ENCODE measurements at places on chromosomes 13 and 19.

GRCh38 chr13:24153347-24153746 is 7.2 kb upstream of the SPATA13 start:
- DNase-seq = no peak

GRCh38 chr13:44396701-44397580 is 23.3 kb downstream of the SERP2 start:
- no peak for DNase-seq

- no peak for DNase-seq
Measured at GRCh38 chr13:98892077-98892476, 85.8 kb downstream of the DOCK9 start.

DNA sequence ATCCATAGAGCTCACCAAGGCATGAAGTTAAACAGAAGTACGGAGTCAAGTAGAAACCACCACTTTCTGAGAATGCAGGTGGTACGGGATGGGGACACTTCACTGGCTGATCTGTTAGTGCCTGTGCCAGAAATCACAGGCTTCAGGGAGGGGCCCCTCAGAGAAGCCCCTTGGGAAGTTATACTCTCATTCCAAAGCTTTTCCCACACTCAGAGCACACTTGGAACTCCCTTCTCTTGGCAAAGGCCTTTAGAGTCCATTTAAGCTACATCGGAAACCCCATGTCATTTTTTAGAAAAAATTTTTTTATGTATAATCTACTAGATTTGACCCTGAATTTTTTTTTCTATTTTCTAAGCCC is 80.7 kb upstream of the WASF3 start:
- DNase-seq = no peak

GRCh38 chr13:93589788-93590187 is 363.2 kb downstream of the GPC6 start:
- no peak for DNase-seq

- no peak for DNase-seq
Measured at GRCh38 chr19:16527971-16528521, 14.2 kb downstream of the CHERP start.

DNA sequence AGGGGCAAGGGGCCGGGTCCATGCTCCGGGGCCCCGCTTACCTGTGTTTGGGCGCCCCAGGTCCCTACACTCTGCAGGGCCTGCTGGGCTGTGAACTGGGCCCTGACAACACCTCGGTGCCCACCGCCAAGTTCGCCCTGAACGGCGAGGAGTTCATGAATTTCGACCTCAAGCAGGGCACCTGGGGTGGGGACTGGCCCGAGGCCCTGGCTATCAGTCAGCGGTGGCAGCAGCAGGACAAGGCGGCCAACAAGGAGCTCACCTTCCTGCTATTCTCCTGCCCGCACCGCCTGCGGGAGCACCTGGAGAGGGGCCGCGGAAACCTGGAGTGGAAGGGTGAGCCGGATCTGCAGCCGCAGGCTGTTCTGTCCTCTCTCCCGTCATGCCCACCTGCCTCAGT is 1.7 kb downstream of the FCGRT start:
- DNase-seq = no peak

DNA sequence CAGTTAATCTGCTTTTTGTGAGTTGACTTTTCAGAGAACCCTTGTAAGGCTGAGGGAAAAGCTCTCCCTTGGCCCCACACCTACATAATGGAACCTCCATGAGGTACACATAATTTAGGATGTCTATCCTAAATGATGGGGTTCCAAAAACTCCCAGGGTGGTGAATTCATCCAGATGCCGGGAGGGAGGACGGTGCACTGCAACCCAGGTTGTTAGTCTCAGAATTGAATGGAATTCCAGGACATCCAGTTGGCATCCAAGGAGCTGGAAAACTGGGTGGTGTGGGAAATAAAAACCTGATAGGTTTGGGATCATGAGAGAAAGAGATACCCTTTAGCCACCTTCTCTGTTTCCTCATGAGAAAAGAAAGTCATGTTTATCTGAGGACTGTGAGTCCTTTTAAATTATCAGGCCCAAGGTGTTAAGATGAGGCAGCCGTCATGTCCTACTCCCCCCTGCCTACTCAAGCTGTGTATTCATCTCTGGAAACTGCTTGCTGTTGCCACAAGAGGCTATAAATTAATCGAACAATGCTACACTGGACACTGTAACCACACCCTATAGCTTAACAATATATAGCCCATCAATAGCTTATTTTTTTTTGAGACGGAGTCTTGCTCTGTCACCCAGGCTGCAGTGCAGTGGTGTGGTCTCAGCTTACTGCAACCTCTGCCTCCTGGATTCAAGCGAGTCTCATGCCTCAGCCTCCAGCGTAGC is 49.5 kb downstream of the C13orf46 start:
- DNase-seq = no peak

DNA sequence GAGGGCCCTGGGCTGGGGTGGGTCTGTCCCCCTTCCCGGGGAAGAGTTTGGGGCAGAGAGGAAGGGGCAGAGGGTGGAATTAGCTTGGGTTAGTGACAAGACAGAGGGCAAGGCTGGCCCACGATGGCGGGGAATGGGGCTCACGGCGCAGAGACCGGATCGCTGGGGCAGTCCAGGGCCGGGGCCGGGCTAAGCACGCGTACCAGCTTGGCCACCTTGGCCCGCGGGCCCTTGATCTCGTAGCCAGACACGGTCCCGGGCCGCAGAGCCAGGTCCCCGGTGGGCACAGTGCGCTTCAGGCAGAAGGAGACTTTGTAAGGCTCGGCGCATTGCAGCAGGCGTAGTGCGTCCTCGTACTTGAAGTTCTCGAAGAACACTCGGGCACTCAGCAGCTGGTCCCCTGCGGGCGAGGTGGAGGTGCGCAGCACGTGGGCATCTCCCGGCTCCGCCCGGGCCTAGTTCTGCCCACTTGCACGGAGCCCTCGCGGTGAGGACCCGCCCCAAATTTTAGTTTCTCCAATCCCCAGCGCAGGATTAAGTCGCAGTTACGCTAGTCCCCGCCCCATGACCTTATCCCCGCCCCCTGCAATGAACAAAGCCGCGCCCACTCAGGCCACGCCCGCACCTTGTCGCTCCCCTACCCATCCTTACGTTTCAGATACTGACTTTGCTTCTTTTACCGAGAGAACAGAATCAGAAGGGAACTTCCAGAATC is 8.6 kb upstream of the HIPK4 start:
- DNase-seq = peak; percentile 71

DNA sequence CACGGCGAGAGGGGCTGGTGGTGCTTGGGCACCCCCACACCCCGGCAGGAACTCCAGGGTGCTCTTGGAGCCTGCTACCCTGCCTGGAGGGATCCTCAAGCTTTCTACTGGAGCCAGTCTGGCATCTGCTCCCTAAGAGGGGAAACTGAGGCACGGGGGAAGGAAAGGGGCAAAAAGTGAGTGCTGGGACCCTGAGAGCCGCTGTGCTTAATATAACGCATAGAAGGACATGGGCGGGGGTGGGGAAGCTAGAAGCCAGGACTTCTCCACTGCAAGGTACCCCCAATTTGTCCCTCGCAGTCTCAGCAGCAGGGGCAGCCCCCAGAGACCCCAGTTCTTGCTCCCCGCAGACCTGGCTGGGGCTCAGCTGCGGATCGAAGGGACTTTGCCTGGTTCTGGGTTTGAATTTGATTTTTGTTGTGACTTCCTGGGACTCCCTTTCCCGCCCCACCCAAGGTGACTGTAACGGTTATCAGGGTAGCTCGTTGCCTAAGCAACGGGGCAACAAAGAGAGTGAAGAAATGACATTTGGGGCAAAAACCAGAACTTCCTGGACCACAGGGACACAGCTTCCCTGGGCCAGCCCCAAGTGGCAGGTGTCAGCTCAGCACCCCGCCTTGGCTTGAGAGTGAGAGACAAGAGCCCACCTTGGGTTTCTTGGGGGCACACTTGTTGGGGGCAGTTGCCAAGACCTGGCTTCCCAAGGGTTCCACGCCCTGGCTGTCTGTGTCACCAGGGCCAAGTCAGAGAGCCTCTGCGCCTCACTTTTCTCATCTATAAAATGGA is 638 bp downstream of the ADGRE5 start:
- no peak for DNase-seq

DNA sequence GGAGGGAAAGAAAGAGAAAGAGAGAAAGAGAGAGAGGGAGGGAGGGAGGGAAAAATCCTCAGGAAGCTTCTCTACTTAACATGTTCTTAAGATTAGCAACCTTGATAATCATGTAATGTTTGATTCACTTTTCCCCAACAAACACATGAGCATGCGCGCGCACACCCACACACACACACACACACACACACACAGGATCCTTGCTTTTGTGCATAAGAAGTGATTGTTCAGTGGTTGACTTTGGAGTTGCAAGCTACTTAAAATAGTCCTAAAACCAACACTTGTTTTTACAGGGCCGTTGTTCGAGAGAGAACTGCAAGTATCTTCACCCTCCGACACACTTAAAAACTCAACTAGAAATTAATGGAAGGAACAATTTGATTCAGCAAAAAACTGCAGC is 100.0 kb upstream of the RAP2A start:
- DNase-seq = no peak

DNA sequence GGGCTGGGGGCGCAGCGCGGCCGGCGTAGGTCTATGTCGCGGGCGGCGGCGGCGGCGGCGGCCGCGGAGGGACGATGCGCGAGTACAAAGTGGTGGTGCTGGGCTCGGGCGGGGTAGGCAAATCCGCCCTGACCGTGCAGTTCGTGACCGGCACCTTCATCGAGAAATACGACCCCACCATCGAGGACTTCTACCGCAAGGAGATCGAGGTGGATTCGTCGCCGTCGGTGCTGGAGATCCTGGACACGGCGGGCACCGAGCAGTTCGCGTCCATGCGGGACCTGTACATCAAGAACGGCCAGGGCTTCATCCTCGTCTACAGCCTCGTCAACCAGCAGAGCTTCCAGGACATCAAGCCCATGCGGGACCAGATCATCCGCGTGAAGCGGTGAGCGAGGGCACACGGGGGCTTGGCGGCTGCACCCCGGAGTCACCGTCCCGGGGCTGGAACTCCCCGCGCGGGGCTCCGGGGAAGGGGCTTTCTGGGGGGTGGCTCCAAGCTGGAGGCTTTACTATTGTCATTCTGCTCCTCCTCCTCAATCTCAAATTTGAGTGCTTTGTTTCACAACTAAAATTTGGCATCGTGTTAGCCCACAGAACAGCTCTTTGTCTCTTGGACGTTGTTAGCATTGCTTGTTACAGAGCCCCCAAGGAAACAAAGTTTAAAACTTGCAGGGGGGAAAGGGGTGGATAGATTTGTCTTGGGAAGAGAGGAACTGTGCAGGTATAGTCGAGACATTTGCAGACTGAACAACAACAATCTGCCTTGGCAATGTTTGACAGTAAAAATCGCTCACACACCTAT is 630 bp downstream of the RAP2A start:
- DNase-seq = no peak

DNA sequence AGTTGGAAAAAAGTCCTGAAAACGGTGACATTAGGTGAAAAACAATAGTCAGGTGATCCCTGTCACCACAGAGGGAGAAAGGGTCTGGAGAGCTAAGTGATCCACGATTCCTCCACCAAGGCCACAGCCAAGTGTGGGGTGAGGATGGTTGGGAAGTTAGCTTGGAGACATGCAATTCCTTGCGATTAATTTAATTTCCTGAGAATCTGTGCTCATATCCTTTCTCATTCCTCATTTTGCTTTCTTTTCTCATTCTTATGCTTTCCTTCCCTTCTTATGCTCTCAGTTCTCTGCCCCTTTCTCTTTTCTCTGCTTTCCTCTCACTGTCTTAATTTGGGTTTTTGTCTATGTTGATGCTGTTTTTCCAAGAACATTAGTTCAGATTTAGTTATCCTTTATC is 68.8 kb downstream of the GPC5 start:
- no peak for DNase-seq

- no peak for DNase-seq
Measured at GRCh38 chr19:46210669-46211068, 18.9 kb upstream of the IGFL1 start.

- no peak for DNase-seq
Measured at GRCh38 chr13:33953781-33954180, 135.8 kb downstream of the RFC3 start.

- DNase-seq = no peak
Measured at GRCh38 chr13:112651311-112651710, 38.5 kb upstream of the ATP11A start.

DNA sequence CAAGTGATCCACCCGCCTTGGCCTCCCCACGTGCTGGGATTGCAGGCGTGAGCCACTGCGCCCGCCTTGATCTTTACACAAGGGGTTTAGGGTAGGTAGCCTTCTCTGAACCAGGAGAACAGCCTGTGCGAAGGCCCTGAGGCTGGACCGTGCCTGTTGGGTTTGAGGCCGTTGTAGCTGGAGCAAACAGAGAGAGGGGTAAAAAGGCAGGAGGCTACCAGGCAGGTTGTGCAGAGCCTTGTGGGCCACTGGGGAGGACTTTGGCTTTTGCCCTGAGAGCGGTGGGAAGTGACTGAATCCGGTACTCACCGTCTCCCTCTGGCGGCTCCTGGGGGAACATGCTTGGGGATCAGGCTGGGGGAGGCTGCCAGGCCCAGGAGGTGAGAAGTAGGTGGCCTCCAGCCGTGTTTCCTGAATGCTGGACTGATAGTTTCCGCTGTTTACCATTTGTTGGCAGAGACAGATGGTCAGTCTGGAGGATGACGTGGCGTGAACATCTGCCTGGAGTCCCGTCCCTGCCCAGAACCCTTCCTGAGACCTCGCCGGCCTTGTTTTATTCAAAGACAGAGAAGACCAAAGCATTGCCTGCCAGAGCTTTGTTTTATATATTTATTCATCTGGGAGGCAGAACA is 24.6 kb downstream of the SPC24 start:
- no peak for DNase-seq

GRCh38 chr19:38506375-38506722 is 72.9 kb downstream of the RYR1 start:
- no peak for DNase-seq

- no peak for DNase-seq
Measured at GRCh38 chr13:113090806-113091205, 14.8 kb upstream of the F7 start.

- DNase-seq = no peak
Measured at GRCh38 chr19:39998501-39998900, 1.6 kb downstream of the ZNF546 start.

DNA sequence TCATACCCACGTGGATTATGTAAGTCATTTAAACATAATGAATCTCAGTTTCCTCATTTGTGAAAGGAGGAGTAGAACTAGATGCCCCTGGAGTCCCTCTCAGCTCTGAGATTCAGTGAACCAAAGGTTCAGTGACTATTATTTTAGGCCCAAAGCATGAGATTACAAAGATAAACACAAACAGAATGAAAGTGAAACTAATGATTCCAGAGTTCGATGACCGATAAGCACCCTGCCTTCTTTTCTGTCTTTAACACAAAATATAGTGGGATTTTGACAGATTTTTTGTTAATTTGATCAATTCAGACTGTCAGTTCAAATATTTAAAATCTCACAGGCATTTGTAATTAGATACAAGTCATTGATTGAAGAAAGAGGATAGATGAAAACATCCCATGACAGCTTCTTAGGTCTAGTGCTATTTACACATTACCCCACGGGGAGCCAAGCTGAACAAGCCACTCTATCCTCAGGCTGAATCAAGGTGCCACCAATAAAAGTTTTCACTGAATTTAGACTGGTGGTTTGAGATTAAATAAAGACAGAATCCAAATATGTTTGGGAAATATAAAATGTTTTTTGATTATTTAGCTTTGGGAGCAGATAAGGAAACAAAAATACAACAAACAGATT is 64.6 kb upstream of the RAP2A start:
- DNase-seq = no peak

- DNase-seq = no peak
Measured at GRCh38 chr19:43913383-43913782, 21.7 kb downstream of the ZNF45 start.
